Right lobe of liver (tissue), 6 donors: ENCODE measurements at places on chromosomes 3 and 15. TPM values are rescaled to one million over a fixed set of nuclear protein-coding genes. Genes with fewer than 3 reads are reported as not detected.
A peak's percentile ranks its signal among the peaks of the same experiment; 100 is the strongest.

DNA sequence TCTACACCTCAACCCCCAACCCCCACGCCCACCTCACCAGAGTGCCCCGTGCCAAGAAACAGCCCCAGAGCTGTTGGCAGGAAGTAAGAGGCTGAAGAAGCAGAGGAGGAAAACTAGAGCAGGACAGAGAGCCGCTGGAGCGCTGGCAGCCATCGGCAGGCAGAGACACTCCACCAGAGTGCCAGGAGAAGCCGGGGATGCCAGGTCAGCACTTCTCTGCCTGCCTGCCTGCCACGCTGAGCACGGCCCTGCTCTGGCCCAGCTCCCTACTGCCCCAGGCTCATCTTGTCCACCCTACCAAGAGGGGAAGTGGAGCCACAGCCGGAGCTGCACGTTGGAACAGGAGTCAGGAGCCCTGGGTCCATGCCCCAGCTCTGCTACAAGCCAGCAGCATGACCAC lies 29.7 kb downstream of the CACNA2D2 start:
- DNase-seq, result no peak

- DNase-seq, result peak; percentile 73
Measured at GRCh38 chr15:31977812-31978661, 52.3 kb upstream of the CHRNA7 start.

DNA sequence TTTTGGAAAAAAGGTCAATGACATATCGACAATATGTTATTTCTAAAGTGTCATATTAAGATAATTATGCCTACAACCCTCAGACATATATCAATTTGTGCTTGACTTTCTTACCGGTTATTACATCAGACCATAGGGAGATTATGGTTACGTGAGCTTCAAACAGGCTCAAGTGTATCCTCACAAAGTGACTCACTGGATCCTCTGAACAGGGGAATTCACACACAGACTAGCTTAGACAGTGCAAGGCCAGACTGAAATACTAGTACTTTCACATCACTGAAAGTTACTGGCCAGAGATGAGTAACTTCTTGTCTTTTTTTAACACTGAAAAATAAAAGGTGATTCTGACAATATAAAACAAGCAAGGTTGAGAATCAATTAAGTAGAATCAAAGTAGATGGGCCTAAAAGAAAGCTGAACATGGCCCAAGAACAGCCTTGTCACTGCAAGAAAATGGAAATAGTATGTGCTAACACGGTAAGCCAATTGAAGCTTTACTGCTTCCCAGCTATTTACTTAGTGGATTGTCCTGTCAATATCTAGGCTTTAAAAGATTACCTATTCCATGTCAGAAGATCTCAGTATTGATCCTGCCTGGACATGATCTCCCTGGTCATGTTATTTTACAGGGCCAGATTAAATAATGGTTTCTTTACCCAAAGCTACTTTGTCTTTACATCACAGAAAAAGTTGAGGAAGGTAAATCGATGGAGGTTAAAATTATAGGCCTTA lies 848.6 kb downstream of the ROBO1 start:
- DNase-seq, result no peak

DNA sequence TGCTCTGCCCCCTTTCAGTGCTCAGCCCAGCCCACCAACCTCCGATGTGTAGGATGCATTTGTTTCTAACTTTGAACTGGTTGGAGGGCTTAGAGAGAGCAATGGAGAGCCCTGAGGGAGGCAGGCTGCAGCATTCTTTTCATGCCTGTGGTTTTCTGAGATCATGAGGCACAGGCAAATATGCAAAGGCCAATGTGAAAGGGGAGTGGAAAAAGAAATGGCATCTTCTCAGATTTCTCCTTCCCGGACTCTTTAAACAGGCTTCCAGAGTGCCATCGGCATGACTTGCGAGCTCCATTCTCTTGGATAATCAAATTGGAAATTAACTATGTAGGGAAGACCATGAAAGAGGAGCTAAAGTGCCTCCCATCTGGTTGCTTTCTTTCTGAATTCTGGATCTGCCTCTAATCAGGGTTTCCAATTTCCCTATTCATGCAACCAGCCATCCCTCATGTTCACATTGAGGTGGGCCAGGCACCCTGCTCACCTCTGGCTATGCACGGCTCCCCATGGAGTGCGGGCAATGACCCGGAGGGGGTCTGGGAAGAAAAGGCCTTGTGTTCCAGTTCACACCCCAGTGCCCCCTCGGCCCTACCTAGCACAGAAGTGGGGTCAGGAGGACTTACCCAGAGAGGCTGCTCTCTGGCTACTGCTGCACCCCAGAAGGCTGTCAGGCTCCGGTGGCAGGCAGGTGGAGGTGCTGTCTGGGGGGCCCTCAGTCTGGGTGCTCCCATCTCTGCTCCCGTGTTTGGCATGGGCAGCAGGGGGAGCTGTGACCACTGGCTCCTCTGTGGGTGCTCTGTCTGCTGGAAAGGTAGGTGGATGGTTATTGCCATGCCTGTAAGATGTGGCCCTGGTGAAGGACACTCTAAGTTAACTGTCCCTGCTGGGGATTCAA lies 16.1 kb downstream of the AMOTL2 start:
- peak; percentile 43 for DNase-seq

DNA sequence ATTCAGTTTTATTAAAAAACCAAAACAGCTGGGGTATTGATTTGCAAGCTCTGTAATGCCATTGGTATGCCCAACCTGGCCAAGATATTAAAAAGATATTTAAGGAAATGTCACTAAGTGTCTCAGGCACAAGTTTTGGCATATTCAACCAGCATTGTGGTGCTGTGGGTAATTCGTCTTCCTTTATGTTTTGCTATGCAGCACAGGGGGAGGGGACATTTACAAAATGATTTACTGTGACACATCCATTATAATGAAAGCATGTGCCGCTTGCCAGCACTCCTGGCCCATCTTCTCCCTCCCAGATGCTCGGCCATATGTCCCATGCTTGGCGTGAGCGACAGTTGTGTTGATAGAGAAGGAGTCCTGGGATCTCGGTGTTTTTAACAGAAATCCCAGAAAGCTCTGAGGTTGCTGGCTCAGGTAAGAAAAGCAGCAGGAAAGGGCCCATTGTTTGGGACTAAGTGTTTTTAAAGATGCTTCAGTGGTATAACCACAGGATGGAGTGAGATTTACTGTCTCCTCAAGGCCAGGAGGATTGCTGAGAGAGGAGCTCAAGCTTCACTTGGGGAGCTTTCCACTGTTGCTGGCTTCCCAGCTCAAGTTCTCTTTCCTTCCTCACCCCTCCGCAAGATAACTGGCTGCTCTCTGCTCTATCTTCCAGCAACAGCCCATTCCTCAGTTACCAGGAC lies 158.2 kb upstream of the TSC22D2 start:
- DNase-seq, result no peak

DNA sequence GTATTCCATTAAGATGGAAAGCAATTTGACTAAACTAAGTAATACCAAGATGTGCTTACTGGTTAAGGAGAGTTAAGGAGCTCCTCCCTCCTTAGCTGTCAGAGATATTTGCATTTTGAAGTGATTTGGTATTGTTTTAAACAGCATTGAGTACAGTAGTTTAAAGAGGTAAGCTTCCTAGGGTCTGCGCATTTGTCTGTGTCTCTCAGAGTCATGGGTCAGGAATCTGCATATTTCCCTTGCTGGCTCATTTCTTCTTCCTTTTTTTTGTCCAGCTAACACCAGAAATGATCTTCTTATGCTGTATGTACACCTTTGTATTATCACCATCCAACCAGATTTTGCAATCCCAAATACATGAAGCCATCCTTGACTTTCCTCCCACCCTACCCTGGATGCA lies 163.0 kb upstream of the BFSP2 start:
- DNase-seq, result no peak

GRCh38 chr3:56467108-56467507 lies 1.2 kb downstream of the ERC2 start:
- peak; percentile 23 for DNase-seq

GRCh38 chr15:75174102-75174501 lies 27.6 kb upstream of the C15orf39 start:
- no peak for DNase-seq

- DNase-seq, result no peak
Measured at GRCh38 chr15:77819851-77820728, 187.4 kb upstream of the LINGO1 start.

DNA sequence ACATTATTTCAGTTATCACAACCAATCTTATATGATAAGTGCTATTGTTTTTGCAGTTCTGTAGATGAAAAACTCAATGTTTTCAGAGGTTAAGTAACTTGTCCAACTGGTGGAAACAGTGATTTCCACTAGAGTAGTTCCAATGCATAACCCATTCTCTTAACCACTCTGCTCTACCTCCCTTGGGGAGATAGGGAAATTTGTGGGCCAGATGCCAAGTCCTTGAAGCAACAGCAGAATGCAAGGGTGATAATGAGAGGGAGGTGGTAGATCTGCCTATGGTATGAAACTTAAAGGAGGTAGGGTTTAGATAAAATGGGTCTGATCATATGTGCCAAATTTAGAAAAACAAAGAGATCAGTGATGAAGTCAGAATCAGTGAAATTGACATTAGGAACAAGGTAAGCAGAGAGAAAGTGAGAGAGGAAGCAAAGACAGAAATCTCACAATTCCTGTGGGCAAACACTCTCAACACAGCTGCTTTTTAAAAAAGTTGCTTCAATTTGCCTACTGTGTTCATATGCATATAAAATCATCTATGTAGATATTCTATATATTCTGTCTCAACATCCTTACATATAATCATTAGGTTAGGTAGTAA lies 50.5 kb upstream of the UBP1 start:
- no peak for DNase-seq

GRCh38 chr15:64191971-64192830 lies 29.4 kb upstream of the PPIB start:
- DNase-seq, result no peak

- peak; percentile 69 for DNase-seq
Measured at GRCh38 chr3:189629803-189630455, 1.3 kb upstream of the TP63 start.

- no peak for DNase-seq
Measured at GRCh38 chr3:52481819-52482521, 13.2 kb upstream of the STAB1 start.

DNA sequence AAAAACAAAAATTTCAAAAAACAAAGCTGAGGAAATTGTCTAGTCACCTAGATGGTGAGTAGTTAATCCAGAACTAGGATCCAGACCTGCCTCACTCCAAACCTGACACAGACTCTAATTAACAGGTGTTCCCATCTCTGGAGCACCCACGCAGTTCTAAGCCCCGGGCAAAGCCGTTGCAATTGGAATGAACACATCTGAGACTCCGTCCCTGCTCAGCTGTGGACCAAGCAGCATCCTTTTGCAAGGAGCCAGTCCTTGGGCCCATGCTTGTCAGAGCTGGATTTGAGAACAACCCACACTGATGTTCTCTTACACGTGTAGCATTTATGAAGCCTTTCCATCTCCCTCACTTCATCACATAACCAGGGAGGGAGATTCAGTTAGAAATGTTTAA lies 54.8 kb downstream of the LMCD1 start:
- DNase-seq, result no peak

The GPR156 gene
- total RNA-seq, result not detected

The GRAMD2A gene
- not detected for total RNA-seq

The PLA2G4D gene
- total RNA-seq, result not detected

The VGLL3 gene
- 3.8 TPM for total RNA-seq

The SH2D7 gene
- not detected for total RNA-seq

The ERICH6 gene
- not detected for total RNA-seq
